ENCODE measurements at places on chromosomes 2 and 18.

DNA sequence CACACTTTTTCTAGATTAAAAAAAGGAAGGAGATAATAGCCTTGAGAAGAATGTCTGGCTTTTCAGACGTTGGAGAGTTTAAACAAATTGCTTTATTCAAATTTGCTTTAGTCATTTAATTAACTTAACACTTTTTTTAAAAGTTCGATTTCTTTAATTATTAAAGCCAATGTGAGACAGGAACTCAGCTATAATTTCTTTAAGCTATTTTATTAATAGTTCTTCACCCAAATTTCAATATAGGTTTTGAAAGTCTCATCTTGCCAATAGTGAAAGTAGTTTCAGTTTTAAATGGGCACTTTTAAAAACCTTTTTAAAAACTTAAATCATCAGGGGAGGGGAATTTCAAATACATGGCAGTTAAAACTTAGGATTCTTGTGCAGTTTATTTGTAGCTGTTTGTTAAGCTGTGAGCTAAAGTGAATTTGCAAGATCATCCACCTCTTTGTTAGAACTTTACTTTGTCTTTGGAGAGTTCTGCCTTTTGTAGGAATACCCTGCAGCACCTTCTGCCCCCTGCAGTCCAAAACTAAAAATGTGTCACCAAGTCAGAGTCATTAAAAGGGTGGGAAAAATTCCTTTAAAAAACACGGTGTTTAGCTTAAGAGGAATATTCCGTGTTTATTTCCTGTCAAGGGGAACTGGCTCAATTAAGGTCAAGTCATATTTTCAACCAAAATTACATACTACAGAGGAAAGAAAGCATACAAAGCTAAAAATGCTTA, 4.6 kb downstream of the TGIF1 start:
- DNase-seq: no peak

GRCh38 chr18:13110559-13110958, 108.0 kb upstream of the LDLRAD4 start:
- DNase-seq: no peak

GRCh38 chr2:12347066-12347493, 369.7 kb upstream of the TRIB2 start:
- DNase-seq: no peak

DNA sequence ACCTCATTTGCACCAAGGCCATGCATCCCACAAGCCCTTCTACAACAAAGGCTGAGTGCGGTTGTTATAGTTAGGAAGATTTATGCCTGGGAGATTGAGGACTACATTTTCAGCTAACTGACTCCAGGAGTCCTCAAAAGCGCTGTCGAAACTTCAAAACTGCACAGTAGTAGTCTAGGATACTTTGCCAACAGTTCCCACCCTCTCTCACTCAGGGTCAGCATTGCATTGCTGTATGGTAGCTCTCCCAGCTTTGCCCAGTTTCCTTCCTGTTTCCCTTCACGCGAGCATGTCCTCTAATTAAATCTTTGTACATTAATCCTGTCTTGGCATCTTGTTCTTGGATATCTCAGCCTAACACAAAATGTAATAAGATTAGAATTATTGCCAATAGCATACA, 420.6 kb upstream of the UBE2E3 start:
- DNase-seq: no peak

DNA sequence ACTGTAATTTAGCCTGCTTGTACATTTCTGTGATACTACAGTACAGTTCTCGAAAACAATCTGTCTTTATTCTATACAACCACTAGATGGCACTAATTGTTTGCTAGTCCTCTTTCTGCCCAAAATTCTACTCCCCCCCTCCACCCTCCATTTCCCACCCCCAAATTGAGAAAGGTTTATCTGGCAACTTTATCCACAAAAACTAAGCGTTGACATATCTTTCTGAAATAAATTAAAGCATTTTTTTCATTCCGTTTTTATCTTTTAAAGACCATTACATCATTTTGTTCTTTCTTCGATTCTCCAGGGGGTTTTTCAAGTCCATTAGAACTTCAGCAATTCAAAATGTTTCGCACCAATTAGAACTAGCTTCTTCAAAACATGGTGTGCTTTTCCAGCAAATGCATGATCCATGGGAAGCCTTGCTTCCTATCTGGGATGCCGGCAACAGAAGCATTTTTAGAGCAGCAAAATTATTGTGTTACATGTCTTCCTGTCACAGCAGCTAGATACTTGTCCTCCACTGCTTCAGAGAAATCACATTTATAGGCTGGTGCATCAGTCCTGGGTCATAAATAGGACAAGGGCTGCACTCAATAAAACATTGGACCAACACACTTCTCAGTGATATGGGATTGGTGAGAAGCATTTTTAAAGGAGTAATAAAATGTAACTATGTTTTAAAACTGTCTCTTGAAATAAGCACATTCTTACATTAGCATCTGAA, 241.3 kb downstream of the PAX3 start:
- DNase-seq: no peak

GRCh38 chr18:13026583-13027270, 35.6 kb downstream of the CEP192 start:
- no peak for DNase-seq

DNA sequence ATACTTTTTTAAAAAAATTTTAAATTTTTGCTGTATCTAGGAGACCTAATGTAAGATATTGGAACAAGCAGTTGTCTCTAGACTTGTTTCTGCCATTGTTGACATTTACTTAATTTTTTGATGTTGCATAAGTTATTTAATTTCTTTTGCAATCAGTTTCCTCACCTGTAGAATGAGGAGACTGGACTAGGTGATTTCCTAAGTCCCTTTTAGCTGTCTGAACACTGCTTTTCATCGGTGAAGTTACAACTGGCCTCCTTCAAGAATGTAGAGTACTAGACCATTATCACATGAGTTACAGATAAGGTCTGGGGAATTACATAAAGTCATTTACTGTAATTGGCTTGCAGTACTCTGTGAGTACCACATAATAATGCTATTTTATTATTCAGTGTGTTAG, 147.6 kb downstream of the LTBP1 start:
- no peak for DNase-seq

GRCh38 chr2:147679955-147680531, 164.8 kb upstream of the ACVR2A start:
- no peak for DNase-seq

DNA sequence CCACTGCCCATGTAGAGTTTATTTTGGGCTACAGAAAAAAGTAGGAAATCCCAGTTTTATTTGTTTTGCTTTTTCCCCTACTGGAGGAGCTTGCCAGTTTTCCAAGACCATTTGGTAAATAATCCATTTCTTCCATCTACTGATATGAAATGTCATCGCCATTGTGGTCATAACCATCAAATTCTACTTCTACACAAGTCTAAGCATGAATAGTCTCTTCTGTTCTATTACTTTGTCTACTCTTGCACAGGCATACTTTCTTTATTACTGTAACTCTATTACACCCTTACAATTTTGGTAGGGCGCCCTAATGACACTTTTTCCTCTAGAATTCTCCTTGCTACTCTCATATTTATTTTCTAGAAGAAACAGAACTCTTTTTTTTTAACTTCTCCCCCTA, 120.7 kb downstream of the ATAD2B start:
- DNase-seq: no peak

DNA sequence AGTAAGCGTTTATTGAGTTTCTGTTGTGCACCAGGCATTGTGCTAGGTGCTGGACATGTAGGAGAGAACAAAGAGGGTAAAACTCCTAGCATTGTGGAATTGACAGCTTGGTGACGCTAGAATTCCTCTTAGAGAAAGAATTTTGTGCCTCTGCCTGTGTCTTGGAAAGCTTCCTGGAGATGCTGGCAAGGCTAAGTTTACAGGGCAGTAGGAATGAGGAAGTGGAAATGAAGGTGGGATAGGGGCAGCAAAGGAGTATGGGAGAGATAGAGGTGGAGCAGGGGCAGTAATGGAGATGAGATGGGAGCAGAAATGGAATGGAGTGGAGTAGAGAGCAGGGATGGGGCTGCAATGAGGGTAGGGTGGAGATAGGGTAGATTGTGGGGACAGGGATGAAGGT, 29.8 kb downstream of the GPR39 start:
- DNase-seq: no peak

DNA sequence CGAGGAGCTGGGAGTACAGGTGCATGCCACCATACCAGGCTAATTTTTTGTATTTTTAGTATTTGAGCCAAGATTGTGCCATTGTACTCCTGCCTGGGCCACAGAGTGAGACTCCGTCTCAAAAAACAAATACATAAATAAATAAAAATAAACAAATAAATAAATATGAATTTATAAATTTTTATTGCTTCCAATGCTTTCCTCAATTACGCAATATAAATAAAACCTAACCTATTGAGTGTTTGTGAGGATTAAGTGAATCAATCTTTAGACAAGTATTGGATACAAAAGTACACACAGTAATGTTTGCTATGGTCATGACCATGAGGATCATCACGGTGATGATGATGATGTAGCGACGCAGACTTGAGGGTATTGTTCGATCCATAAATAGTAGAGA, 257.4 kb downstream of the ASXL3 start:
- no peak for DNase-seq

DNA sequence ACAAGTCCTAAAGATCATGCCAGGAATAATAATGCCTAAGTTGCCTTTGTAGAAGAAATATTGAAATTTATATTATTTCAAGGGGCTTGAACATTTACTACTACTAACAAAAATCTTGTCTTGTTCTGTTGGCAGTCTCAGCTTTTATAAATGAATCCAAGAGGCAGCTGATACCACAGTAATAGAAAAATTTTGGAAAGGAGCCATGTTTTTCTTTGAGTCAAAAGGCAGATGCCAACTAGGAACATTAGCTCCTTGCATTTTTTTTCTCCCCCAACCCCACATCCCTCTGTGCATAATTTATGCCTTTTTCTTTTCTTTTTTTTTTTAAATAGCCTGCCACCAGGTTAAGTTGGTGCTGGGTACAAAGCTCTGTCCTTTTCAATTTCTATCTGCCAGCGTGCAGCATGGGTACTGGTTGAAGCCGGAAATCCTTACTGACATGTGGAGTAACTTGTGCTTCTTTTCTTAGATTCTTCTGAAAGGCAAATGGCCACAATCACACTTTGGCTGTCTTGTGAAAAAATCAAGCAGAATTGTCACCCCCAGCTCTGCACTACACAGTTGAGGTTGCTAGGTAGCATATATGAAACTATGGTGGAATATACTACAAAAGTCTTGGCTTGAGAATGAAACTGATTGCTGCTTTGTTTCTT, 98.8 kb downstream of the RHBDD1 start:
- no peak for DNase-seq

DNA sequence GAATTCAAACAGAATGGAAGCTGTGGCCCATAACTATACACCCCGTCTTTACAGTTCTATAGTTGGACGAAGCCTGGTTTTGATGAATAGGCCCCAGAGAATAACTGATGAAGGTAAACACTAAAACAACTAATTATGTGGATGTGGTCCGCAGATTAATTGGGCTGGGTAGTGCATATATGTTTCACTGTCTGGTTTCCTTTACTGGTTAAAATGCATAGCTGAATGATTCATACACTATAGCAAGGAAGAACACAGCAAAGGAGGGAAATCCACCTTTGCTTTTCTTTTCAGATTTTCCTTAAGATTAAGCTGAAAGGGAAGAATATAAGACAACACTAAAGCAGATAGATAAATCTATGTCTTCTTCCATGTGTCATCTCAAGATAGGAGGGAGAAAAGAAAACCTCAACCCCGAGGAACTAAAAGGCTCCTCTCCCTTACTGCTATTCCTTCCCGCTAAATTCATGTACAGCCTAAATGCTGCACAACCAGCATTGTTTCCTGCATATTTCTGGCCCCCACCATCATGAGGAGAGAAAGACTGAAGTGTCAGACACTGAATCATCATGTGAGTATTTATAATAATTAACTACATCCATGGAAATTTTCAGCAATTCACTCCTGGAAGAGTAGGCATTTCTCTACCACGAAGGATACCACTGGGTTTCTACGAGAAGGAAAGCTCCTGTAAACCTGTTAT, 297.1 kb upstream of the CCDC68 start:
- DNase-seq: no peak

DNA sequence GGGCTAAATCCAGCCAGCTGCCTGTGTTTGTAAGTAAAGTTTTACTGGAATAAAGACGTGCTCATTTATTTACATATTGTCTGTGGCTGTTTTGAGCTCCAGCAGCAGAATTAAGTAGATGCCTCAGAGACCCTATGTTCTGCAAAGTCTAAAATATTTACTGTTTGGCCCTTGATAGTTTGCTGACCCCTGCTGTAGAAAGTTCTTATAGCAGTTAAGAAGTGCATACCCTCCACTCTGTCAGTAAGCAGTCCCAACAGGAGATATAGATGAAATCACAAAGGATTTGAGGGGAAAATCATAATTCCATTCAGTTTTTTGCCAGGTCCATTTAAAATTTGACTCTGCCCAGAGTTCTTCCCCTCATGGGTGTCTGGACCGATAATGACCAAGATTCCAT, 50.1 kb upstream of the ITM2C start:
- DNase-seq: no peak

- no peak for DNase-seq
These were observed 30.9 kb upstream of the KCMF1 start for GRCh38 chr2:84940088-84940470.

Data from activated naive CD4-positive, alpha-beta T cell (primary cell).